ENCODE measurements at places on chromosomes 3 and 15.

GRCh38 chr3:185195652-185196051 lies 42.8 kb upstream of the C3orf70 start:
- DNase-seq = no peak

DNA sequence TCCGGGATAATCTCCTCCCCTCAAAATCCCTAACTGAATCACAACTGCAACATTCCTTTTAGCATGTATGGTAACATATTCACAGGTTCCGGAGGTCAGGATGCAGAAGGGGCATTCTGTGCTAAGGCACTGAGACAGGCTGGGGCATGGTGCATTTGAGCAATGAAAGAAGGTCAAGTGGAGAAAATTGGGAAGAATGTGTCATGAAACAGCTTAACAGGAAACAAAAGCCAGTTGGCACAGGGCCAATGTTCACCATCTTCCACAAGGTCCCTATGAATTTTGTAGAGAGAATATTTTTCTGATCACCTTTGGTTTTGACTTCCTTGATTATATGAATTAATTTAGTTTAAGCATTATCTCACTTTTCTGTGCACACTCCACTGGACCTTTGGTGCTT lies 587.7 kb upstream of the NR2F2 start:
- no peak for DNase-seq

- no peak for DNase-seq
These were observed 25.0 kb upstream of the VPS39 start for GRCh38 chr15:42233107-42233506.

GRCh38 chr3:16311960-16312451 lies 47.0 kb downstream of the OXNAD1 start:
- DNase-seq = peak; percentile 35

GRCh38 chr3:71210257-71211007 lies 373.1 kb downstream of the FOXP1 start:
- peak; percentile 69 for DNase-seq

- no peak for DNase-seq
These were observed 3.9 kb upstream of the IREB2 start for GRCh38 chr15:78434134-78434533.

- no peak for DNase-seq
These were observed 22.7 kb upstream of the CTNNB1 start for GRCh38 chr3:41176596-41176995.

- no peak for DNase-seq
These were observed 35.1 kb downstream of the CYFIP1 start for GRCh38 chr15:22945071-22945470.

- no peak for DNase-seq
These were observed 42.3 kb downstream of the SNX4 start for GRCh38 chr3:125477701-125478100.

- no peak for DNase-seq
These were observed 102.3 kb upstream of the GBE1 start for GRCh38 chr3:81863756-81864155.

GRCh38 chr3:10365791-10366190 lies 44.9 kb upstream of the SEC13 start:
- no peak for DNase-seq

- DNase-seq = no peak
These were observed 118.1 kb downstream of the MYRIP start for GRCh38 chr3:39927479-39927878.

- peak; percentile 46 for DNase-seq
These were observed 64.8 kb downstream of the SAMMSON start for GRCh38 chr3:70064194-70064779.

DNA sequence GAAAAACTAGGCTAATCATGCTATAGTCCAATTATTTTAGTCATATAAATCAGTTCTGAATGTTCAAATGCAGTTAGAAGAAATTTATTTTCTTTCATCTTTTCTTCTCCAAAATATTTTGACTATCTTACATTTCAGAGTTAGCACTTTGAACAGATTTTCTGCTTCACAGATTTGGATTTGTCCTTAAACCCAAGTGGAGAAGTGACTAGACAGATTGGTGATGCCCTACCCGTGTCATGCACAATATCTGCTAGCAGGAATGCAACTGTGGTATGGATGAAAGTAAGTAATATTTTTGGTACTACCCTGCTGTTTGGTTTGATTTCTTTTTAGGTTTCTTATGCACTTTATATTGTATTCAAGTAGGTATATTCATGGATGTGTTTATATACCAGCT lies 178.3 kb downstream of the ALCAM start:
- DNase-seq = no peak

DNA sequence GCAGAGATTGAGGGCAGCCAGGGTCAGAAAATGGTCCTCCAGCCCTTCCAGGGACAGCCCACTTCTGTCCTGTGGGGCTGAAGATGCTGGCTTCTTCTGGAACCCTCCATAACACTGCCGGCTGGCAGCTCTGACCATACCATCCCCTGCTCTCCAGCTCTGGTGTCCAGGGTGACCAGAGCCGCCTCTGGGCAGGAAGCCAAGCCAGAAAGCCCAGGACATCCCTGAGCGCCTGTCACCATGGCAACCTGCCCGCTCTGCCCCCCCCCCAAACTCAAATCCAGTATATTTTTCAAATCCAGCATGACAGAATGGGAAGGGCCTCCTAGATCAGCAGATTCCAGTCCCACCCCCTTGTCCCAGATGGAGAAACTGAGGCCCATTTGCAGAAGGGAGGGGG lies 420 bp upstream of the TMIE start:
- no peak for DNase-seq

DNA sequence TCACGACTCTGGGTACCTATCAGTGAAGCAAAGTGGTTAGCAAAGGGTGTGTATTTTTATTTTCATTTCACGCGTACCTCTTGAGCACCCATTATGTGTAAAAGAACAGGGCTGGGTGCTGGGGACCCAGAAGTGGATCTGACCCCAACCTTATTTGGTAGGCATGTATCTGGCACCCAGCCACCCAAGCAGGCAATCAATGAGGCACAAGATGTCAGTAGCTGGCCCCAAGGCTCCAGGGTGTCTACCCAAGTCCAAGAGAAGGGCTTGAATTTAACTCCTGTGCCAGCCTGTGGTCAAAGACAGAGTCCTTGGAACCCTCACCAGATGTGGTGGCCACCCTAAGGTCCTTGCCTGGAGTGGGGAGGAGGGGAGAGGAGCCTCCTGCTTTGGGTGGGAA lies 5.7 kb downstream of the PLEKHO2 start:
- no peak for DNase-seq

- no peak for DNase-seq
These were observed 19.0 kb upstream of the CCR2 start for GRCh38 chr3:46334741-46335478.

DNA sequence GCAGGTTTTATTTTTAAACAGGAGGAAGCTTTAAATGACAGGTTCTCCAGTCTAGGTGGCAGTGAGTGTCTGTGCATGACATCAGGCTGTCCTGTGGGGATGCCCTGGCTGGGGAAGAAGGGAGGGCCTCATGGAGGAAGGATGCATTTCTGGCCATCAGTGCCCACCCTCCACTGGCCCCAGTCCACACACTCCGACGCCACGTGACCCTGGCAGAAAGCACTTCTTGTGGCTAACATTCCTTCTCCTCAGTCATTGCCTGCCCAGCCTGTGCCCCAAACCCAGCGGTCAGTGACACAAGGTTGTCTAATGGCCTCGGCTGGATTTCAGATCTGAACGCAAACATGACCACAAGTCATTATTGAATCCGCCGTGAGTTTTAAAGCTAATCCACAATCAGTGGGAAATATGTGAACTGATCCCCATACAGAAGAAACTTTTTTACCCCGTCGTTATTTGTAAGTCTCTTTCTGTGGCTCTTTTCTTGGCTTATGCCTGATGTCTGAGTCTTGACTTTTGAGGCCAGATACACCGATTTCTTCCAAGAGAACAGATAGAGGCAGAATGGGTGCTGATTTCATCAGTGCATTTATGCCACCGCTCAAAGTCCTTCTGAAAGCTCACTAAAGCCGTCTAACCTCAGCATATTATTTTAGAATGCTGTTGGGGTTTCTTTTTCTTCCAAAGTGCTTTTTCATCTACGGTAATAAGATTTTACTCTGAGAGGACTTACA lies 17.3 kb upstream of the LRRK1 start:
- peak; percentile 23 for DNase-seq

DNA sequence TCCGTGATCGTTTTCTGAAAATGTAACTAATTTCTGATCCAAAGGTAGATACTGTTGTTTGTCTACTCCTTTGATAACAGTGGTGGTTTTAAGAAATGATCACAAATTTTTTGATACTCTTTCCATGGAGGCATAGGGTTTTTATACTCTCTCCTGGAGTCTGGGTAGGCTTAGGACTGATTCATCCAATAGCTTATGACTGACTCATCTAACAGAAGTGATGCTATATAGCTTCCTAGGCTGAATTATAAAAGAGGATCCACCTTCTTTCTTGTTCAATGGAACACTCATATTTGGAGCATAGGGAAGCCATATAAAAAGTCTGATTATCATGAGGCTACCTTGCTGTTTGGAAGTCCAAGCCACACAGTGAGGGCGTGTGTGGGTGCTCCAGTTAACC lies 84.3 kb downstream of the CHST2 start:
- DNase-seq = peak; percentile 28

DNA sequence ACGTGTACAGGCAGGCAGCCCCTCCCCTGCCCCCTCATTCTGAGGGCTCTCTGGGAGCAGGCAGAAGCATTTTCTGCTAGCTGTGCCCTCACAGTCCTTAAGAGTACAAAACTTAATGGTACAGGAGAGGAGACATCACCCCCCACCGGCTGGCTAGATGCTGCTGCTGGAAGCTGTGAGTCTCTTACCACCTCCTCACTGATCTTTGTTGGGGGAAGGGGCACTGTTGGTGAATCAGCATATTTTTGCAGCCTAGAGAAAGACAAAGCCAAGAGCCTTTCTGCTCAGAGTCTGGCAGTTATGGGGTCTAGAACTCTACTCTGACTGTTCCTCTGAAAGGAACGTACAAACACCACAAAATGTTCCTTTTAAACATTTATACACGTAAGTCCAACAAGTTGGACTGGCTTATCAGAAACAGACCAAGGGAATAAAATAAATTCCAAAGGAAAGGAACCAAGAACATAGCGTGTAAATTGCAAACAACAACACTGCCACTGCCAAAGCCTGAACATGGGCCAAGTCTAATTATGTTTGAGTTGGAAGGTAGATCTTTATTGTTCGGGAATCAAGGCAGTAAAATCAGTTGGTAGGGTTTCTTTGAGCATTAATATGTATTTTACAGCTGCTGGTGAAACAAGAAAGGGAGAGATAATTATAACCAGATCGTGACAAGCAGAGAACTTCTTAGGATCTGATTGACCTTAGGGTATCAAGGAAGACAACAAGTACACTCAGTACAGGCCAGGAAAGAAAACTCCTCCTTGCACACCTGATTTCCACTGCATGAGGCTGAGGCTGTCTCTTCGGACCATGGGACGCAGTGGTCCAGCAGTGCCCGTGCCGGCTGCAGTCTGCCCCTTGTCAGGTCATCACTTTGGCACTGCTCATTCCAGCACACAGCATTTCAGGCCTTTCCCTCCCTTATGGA lies 27.4 kb downstream of the CLK3 start:
- peak; percentile 42 for DNase-seq

GRCh38 chr15:91068436-91068835 lies 31.6 kb upstream of the SV2B start:
- DNase-seq = no peak

GRCh38 chr3:149895769-149896168 lies 74.9 kb downstream of the PFN2 start:
- no peak for DNase-seq

DNA sequence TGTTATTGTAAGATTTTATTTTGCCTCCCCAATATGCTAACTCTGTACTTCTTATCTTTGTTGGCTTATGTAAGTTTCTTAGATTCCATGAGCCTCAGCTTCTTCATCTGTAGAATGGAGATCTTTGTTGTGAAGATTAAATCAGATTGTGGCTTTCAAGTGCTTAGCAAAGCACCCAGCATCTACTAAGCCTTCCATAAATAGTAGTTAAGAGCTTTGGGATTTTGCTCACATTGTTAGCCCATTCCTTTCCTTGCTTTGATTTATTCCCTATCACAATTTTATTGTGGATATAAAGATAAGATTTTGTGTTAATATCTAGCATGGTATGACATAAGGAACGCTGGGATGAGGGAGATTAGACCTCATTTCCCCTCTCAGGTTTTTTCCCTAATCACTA lies 501.4 kb downstream of the PYDC2 start:
- no peak for DNase-seq

GRCh38 chr3:187445356-187445755 lies 77.2 kb downstream of the RTP4 start:
- no peak for DNase-seq
